NCI-H1436 (cell line): ENCODE measurements at places on chromosomes 7 and 10.

DNA sequence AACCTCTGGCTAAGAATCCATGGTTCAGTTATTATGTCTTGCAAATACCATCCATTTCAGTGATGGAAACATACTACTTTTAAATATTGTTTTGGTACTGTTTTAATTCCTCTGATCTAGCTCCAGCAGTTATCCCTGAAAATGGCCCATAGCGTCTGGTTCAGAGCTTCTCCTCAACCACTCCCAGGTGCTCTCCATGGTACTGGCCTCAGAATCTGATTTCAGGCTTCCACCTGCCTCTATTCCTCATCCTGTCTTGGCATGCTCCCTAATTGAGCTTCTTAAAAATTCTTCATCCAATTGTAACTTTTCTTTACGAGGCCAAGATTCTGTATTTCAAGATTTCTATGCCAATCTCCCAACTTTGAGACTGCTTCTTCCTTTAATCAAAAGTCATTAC, 236.3 kb downstream of the HTR7 start:
- DNase-seq = no peak

GRCh38 chr10:74342991-74343390, 192.0 kb downstream of the ADK start:
- no peak for DNase-seq

- DNase-seq = no peak
These were observed 140.0 kb downstream of the PTPRN2 start for GRCh38 chr7:158447506-158448171.

DNA sequence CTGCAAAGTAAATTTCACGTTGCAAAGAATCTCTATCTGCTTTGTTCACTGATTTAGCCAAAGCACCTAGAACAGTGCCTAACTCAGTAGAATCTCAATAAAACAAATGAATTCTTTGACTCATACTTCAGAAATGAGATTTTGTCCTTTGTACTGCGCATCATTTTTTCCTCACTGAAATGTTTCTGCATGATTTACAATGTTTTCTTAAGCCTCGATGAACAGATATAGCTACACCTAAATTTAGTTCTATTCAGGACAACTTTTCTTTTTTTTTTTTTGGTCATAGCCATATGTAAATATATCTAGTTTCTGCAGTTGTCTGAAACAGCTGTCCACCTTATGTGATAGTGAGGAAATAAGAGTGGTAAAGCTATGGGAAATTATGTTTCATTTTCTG, 15.3 kb downstream of the GNAT3 start:
- DNase-seq = no peak

DNA sequence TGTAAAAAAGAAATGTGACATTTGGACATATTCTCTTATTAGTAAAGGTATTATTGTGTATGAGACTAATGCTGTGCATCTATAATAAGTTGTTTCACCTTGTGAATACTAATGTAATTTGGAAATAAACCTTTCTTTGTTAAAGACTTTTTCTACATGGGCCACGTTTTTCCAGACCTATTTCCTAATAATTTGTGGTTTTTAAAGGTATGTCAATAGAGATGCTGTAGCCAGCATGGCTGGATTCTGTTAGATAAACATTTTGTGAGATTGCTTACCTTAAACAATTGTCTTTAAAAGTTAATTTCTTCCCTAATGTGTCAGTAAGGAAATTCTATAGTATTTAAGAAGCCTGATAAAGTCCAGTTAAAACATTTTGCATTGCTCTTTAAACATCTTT, 56.0 kb downstream of the KAT6B start:
- DNase-seq = no peak
